AG09309 (cell line): ENCODE measurements at places on chromosomes 2 and 18.

DNA sequence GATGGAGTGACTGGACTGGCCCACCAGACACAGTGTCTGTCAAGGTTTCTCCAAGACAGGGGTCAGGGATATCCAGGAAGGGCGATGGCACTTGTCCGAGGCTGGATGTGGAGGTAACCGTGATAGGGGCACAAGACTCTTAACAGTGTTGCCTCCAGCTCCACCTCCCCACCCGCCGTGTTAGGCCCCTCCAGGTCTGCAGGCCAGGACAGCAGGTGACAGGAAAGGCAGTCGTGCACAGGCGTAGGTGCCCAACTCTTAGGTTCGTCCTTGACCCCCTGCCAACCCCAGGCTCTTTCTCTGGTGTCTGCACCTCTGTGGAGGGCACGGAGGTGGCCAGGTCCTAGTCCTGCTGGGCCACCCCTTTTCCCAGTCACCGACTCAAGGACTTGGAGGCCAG, 10.1 kb downstream of the ITM2C start:
- no peak for DNase-seq

GRCh38 chr2:112481528-112482233, at the start of gene TTL:
Gene TTL (plus strand): TSS chr2:112482156. CDS start chr2:112482345, 189 bp downstream.
- no peak for DNase-seq

DNA sequence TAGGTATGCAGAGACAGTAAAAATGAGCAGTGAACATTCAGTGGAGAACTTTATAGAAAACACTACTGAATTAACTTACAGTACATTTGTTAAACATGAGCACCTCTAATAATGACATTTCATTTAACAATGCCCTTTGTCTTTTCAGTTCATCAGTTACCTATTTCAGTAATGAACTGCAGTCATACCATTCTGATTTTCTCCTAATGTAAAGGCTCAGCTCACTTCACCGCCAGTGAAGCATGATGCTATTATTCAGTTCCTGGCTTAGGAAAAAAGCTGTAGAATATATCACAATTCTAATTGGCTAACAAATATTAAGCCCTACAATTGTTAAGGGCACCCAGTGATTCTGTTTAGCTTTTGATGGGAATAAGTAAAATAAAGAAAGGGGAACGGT, 37.1 kb upstream of the CCDC93 start:
- DNase-seq, result no peak

GRCh38 chr2:238462782-238463396, 36.2 kb downstream of the ASB1 start:
- DNase-seq, result no peak

- DNase-seq, result no peak
Measured at GRCh38 chr2:11716689-11717321, 29.6 kb upstream of the LPIN1 start.

GRCh38 chr2:240151477-240152031, 11.1 kb upstream of the OTOS start:
- DNase-seq, result no peak

DNA sequence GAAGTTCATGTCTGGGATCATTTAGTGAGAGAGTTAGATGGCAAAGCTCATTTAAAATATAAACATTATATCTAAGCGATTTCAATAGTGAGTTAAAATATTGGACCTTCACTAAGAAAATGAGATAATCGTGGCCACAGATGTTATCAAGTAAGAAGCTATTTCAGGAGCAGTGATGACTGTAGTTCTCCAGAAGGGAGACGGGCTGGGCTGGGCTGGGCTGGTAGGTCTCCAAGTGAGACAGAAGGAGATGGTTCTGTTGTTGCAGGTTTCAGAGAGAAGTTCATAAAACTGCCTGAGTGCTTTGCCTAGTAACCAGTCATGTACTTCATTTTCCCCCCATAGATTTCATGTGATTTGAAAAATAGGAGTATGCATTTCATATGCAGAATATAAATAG, 130.1 kb upstream of the DAPL1 start:
- DNase-seq, result no peak

DNA sequence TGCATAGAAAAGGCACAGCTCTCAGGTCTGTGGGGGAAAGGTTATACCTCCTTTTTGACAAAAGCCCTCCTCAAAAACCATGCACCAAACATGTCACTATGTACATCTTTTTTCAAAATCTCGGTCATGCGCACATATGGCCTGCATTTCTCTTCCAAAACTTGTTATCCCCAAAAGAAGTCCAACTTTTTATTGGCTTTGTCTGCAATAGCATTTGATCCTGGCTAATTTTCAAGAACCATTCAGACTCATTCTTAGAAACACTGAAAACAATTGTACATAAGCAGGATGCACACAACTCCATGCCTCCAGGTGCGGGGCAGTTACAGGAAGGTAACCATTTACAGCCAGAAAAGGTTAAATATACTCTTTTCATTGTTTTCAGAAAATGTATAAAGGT, 21.9 kb downstream of the SERTAD2 start:
- DNase-seq, result no peak

GRCh38 chr2:46001290-46001689, 295.9 kb upstream of the EPAS1 start:
- no peak for DNase-seq

- no peak for DNase-seq
Measured at GRCh38 chr2:17590342-17590911, 49.9 kb downstream of the VSNL1 start.

- no peak for DNase-seq
Measured at GRCh38 chr2:182072861-182073260, 87.2 kb downstream of the PPP1R1C start.

GRCh38 chr18:66428795-66429194, 175.1 kb downstream of the CDH19 start:
- no peak for DNase-seq

DNA sequence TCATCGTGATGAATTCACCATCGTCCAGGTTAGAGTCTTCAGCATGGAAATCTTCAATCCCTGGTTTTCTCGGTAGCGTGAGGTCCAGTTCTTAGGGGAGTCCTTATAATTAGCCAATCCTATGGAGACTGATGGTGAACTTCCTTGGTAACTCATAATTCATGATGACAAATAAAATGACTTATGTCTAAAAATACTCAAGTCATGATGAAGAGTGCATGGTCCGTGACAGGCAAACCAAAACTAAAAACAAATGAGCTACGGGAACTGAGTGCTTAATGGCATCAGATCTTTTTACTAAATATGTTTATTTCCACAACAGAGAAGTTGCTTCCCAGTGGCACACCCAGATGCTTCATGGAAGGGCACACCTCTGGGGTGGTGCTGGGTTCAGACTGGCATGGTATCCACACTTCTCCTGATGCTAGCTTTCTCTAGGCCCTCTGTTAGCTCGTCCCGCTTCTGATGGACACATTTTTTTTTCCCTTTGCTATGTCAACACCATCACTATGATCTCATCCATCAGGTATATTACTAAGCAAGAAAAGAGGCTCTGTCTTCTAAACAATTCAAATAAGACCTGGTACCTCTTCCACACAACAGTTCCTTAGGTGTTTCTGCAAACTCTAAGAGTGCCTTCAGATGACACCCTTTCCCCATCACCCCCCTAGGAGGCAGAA, 92.8 kb upstream of the NEDD4L start:
- DNase-seq, result no peak

GRCh38 chr2:145692971-145693478, 1173.1 kb upstream of the ZEB2 start:
- DNase-seq, result peak; percentile 90
